ENCODE measurements at places on chromosomes 16 and 17. TPM values are rescaled to one million over a fixed set of nuclear protein-coding genes. Genes with fewer than 3 reads are reported as not detected.

- H3K36me3 ChIP-seq: no peaks in the 10 kb centered on the region
- DNase-seq: no peak
- no peak overlapping the region for H3K27ac ChIP-seq
- no peaks in the 10 kb centered on the region for H3K27me3 ChIP-seq
Measured at GRCh38 chr17:37774504-37774903, 29.6 kb upstream of the HNF1B start.

The CACNA1H gene
- total RNA-seq: 10.8 TPM

The OR1A1 gene
- not detected for total RNA-seq

The NT5M gene
- total RNA-seq: 3.2 TPM

GRCh38 chr16:81575307-81575706, 130.7 kb downstream of the CMIP start:
- no peaks in the 10 kb centered on the region for H3K36me3 ChIP-seq
- H3K27me3 ChIP-seq: no peaks in the 10 kb centered on the region
- H3K4me1 ChIP-seq: peaks cover 22% of the 10 kb centered on the region

DNA sequence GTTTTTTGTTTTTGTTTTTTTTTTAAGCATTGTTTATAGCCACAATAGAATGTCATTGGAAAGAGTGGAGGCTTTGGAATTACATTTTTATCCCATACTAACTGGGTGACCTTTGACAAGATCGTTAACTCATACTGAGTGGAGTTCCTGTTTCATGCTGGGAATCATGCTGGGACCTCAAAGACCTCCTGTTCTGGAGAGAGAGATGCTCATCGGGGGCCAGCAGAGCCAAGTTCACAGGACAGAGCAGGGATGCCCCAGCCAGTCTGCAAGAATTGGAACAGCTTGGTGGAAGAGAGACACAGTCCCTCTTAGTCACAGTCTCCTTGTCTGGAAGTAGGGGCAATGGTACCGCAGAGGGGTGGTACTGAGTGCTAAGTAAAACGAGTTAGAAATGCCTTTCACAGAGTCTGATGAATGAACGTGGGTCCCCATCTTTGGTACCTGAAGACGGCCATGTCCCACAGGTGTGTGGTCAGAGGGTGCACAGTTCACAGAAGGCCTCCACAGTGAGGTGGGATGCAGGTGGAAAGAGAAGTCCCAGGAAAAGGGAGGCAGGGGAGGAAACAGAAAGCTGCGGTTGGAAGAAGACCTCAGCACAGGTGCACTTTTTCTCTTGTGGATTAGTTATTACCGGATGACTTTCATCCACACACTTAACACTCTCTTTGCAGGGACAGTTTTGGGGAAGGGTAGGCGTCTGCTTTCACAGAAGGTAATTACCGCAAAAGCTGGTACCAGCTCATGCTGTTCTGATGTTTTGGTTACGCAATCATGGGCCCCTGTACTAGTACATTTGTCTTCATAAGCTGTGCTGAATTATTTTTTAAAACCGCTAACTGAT, 147.8 kb downstream of the PRKCA start:
- H3K4me1 ChIP-seq: no peaks in the 10 kb centered on the region
- no peak overlapping the region for H3K4me3 ChIP-seq
- no peak for DNase-seq
- no peaks in the 10 kb centered on the region for H3K36me3 ChIP-seq
- no peaks in the 10 kb centered on the region for H3K27me3 ChIP-seq
- no peak overlapping the region for H3K27ac ChIP-seq

DNA sequence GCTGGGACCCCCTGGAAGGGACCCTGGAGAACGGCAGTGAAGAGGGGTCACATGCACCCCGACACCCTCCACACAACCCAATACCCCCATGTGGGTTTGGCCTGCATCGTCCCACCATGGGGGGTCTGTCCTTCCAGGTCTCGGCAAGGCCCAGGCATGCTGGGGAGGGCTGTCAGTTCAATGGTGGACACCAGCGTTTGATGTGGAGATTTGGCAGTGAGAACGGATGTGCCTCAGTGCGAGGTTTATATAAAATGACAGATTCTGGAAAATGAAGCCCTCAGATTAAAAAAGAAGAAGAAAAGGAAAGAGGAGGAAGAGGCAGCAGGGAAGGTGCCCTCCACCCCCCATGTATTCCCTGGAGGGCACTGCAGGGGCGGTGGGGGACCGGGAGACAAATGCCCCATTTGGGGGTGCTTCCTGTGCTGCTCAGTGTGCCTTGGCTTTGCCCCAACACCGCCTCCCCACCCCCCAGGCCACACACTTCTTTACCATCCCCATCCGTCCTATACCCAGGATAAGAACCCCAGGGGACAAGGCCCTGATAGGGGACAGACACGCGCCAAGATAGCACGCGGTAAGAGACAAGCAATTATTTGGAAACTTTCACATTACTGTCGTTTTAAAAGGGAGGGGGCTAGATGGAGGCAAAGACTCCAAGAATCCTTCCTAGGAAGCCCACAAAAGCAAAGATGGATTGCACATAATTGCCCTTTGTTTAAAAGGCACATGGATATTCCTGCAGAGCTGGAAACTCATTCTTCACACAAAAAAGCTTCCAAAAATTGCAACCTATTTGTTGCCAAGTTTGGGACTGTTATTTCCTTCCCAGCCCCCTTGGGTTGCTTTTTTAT, 21.0 kb downstream of the RBFOX3 start:
- DNase-seq: no peak
- H3K36me3 ChIP-seq: no peaks in the 10 kb centered on the region
- no peak overlapping the region for H3K4me3 ChIP-seq
- H3K4me1 ChIP-seq: no peaks in the 10 kb centered on the region

The PERCC1 gene
- not detected for total RNA-seq

The MYCBPAP gene
- not detected for total RNA-seq

- DNase-seq: no peak
- no peaks in the 10 kb centered on the region for H3K36me3 ChIP-seq
- H3K27ac ChIP-seq: no peak overlapping the region
Measured at GRCh38 chr17:1413281-1413791, 13.3 kb upstream of the YWHAE start.
